ENCODE measurements at places on chromosomes 1 and 21. TPM values are rescaled to one million over a fixed set of nuclear protein-coding genes. Genes with fewer than 3 reads are reported as not detected.

WNT9A gene
- 0.07 TPM for total RNA-seq

WDR64 gene
- not detected for total RNA-seq

GRCh38 chr1:202501281-202501680 is 152.8 kb downstream of the PPP1R12B start:
- no peak for DNase-seq

GRCh38 chr1:35509558-35509957 is 47.6 kb downstream of the KIAA0319L start:
- DNase-seq, result no peak

DNA sequence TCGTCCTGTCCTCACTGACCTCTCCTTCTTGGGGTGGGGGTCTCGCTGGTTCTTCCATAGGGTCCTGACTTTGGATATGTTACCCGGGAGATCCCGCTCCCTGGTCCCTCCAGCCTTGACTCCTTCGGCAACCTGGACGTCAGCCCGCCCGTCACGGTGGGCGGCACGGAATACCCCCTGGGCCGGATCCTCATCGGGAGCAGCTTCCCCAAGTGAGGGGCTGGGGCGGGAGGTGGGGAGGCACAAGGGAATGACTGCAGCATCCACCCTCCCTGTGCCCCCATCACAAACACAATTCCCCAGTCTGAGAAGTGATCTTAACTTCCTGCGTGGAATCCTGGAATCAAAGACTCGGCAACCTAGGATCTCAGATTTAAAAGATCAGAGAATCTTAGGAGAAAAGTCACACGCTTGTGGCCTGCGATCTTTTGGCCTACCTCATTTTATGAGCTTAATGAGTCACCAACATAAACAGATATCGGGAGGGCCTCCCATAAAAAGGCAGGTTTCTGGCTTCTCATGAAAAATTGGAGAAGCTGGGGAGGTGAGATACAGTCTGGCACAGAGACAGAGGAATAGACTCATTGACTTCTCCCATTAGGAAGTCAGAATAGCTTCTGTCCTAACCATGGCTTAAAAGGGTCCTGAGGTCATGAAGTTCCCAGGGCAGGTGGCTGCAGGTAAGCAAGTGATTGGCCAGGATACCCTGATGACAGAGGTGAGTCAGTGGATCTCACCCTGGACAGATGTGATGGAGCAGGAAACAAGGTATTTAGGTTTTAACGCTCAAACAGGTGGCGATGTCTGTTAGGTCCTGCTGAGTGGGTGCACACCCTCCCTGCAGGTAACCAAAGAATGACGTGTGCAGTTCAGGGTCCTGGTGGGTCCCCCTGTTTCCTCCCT is 15.9 kb upstream of the PADI3 start:
- DNase-seq, result no peak

DNA sequence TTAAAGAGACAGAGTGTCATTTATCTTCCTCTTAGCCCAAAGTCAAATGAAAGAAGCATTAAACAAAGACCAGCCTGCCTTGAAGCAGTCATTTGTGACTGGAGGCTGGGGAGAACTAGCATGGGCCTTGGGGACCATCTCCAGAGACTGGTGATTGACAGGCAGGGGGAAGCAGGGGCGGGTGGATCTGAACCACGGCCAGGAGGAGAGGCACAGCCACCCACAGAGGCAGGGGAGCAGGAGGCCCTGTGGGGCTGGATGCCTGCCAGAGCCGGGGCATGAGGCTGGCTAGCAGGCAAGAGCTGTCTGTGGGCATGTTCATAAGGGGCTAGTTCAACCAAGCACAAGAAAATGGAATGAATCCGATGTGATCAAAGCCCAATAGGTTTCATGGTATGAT is 73.9 kb downstream of the PLXNA2 start:
- no peak for DNase-seq

DNA sequence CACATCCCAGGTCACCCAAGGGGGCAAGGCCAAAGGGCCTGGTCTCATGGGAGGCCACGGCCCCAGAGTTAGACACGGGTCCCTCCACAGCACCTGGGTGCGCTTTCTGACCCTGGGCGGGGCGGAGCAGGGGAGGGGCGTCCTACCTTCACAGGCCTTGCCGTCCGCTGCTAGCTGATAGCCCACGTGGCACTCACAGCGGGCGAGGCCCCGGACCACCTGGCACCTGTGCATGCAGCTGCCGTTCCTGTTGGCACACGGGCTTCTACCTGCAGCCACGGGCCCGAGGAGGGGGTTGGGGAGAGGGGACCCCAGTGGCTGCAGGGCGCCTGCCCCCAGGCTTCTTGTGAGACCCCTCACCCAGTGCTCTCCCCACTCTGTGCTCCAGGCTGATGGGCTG is 59.9 kb downstream of the ARHGEF16 start:
- DNase-seq, result no peak

Data from activated CD4-positive, alpha-beta memory T cell treated with anti-CD3 and anti-CD28 coated beads for 36 hours (primary cell).